ENCODE measurements at places on chromosomes 7 and 10.
A peak's percentile ranks its signal among the peaks of the same experiment; 100 is the strongest.

- DNase-seq, result no peak
These were observed 178.3 kb downstream of the DYNC1I1 start for GRCh38 chr7:95950698-95951097.

GRCh38 chr7:15753887-15754579 is 67.5 kb upstream of the MEOX2 start:
- DNase-seq, result no peak

GRCh38 chr7:158649279-158649678 is 55.3 kb downstream of the NCAPG2 start:
- peak; percentile 11 for DNase-seq

- DNase-seq, result peak; percentile 40
These were observed 9.2 kb downstream of the SP8 start for GRCh38 chr7:20777377-20778062.

DNA sequence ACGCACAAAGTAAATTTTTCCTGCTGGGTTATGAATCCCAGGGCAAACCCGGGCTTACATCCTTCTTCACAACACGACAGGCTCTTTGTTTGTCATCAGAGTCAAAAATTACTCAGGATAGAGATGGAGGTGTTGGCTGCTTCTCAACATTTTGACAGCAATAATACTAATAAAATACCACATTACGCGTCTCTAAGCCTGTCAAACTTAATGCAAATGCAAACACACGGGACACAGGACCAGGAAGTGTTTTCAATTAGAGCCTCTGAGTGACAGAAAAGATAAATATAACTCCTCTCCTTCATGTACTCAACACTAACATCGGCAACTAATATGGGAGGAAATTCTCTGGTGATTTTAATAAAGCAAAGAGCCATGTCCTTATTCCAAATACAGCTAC is 128.4 kb downstream of the SFMBT2 start:
- no peak for DNase-seq

DNA sequence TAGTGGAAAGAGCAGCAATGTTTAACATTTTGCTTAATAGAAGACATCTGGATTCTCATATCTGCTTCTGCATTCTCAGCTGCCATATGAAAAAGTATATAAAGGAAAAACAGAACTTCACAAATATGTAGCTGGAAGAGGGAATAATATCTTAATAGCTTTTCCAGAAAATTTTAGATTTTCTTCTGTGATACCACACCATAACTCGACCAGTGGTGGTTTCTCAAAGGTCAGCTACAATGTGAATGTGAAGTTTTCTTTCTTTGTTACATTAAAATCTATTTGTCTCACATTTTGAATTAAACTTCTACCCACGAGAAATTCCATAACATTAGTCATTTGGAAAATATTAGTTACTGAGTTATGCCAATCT is 339.8 kb downstream of the PARD3 start:
- DNase-seq, result no peak

DNA sequence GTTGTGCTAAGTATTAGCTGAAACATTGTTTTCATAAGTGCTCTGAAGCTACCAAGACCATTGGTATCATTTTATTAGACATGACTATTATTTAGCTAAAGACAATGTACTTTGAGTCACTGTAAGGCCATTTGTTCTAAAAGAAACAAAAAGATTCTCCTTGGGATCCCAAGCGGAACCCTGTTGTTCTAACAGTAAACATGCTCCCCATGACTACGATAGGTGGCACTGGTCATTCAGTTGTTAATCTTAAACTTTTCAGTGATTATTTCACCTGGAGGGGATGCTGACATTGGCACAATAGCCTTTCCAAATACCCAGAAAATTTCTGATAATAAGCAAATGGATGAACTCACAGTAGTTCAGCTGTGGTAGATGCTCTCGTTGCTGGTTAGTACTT is 715.0 kb downstream of the AUTS2 start:
- DNase-seq, result no peak
